ENCODE measurements at places on chromosomes 5 and 9. TPM values are rescaled to one million over a fixed set of nuclear protein-coding genes. Genes with fewer than 3 reads are reported as not detected.
A peak's percentile ranks its signal among the peaks of the same experiment; 100 is the strongest.

- no peak for DNase-seq
Measured at GRCh38 chr9:23587903-23588302, 238.1 kb downstream of the ELAVL2 start.

The PHAX gene
- 33.4 TPM for total RNA-seq

DNA sequence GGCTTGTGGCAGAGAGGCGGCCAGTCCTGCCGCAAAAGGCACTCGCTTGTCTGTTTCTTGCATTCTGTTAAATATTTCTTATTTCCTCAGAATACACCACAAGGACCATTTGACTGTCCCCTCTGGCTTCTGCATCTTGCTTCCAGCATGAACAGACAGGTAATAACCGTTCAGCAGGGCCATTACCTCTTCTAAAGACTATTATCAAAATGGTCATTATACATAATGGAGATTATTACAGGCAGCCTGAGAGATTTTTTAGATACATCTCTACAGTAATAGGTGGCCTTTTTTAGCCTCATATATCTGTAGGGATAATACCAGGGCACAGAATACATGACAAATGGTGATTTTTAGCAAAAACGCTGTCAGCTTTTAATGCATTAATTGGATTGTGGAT is 382.0 kb downstream of the PSAT1 start:
- DNase-seq = no peak

GRCh38 chr5:78204241-78204640 is 90.3 kb downstream of the AP3B1 start:
- no peak for DNase-seq

The C9 gene
- not detected for total RNA-seq

The CARD9 gene
- 0.41 TPM for total RNA-seq

DNA sequence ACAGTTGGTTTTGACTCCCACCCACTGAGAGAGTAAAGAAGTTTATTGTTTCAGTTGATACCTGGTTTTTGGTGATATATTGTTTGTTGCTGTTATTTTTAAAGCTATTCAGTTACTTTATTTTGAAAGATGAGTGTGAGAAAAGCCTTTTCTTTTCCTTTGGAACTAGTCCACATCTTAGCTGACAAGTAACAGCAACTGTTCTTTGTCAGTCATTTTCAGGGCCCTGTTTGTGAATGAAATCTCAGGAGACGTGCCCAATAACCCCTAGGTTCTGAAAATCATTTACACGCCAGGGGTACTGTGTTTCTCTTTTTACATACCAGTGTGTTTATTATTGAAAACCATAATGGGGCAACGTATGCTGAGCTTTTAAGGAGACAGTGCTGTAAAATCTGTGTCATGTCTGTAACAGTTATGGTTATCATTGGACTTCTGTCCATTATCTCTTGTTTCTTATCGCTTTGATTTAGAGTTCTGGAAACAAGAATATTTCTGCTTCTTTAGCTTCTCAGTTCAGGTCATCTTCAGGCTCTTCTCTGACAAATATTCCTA is 75.0 kb downstream of the LIX1 start:
- no peak for DNase-seq

The GALNT12 gene
- 1.7 TPM for total RNA-seq

GRCh38 chr5:16570121-16570815 is 46.5 kb downstream of the RETREG1 start:
- DNase-seq = no peak

DNA sequence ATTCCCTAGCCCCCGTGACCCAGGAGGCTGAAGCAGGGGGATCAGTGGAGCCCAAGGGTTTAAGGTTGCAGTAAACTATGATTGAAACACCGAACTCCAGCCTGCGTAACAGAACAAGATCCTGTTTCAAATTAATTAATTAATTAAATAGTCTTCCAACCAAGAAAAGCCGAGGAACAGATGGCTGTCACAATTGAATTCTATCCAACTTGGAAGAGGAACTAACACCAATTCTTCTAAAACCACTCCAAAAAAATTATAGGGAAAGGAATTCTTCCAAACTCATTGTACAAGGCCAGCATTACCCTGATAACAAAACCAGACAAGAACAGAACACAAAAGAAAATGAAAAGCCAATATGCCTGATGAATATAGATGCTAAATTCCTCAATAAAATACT is 43.4 kb upstream of the RGS7BP start:
- no peak for DNase-seq

DNA sequence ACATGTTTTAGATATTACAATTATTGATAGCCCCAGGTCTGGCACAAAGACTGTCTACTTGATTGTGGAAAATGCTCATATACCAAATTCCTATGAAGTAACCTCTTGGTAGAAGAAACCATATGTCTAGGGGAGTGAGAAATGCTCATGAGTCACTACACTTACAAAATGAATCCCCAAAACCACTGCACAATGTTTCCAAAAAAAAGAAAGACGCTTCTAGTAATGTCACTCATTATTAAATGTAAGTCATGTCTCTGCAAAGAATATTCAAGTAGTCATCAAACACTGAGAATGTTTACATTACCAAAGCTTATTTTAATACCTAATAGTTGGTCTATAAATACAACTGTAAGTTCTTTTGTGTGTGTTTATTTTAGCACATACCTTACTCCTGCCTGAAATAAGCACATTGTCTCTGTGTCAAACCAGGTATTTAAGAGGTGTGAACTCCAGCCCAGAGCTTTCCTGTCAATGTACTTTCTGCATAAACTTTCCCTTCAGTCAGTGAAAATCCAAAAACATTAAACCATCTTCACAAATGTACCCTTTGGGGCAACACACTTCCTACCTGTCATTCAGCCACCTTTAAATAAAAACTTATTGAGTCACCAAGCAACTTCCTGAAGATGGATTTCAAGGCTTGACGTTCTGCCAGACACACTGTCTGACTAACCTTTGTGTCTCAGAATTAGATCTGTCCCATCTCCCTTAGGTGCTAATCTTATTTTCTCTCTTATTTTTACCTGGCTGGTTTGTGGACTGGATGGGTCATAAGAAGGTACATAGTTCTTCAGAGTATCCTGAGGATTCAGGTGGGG is 194.0 kb downstream of the NFIB start:
- DNase-seq = no peak

- no peak for DNase-seq
Measured at GRCh38 chr9:69689991-69690538, 17.9 kb upstream of the APBA1 start.

DNA sequence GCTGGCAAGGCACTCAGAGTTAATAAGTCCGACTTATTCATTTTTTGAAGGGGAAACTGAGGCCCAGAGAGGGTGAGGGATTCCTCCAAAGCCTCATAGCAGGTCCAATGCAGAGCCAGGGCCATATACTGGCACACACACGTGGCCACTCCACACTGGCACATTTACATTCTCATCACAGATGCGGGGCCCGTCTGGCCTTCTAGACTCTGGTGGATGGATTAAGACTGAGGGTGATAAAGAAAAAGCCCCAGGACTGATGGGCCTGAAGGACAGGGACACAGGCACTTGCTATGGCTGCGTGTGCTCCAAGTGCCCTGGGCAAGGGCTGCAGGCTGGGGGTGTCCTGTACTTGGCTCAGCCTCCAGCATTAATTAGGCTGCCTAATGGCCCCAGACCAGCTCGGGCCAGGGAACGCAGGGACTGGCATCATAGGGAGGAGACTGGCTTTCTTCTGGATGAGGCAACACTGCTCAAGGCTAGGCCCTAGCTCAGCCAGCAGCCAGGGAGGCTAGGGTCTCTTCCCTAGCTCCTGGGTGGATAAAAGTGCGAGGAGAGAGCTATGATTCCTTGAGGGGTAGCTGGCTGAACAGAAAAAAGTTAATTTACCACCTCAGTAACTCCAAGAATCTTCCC is 28.5 kb upstream of the CSF1R start:
- no peak for DNase-seq

The SV2C gene
- total RNA-seq = 0.15 TPM

- no peak for DNase-seq
Measured at GRCh38 chr5:79955941-79956670, 35.0 kb downstream of the MTX3 start.

DNA sequence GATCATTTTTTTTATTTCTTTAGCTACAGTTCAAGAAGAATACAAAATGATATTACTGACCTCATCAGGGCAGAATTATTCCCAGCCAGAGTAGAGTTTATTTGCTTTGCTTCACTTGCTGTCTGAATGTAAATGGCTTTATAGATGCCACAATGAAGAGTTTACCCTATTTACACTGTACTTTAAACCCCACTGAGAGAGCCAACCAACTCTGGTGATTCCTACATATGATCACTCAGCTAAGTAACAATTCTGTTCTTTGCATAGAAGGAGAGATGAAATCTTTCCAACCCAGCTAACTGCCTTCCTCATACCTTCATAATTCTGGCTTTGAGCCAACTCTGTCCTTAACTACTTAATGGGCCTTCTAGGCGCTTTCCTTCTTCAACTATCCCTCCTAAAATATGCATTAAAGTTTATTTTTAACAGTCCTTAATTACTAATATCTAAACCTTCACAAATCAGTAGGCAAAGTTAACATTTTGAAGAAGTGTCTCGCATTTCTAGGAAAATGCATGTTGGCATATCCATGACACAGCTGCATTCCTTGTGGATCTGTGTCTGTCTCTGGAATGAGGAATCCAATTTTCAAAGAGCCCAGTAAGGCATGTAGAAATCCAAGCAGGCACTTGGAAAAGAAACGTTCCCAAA is 284.8 kb upstream of the GRAMD2B start:
- DNase-seq = no peak

- peak; percentile 61 for DNase-seq
Measured at GRCh38 chr9:14846871-14847311, 63.3 kb downstream of the FREM1 start.

The KIF3A gene
- 11.5 TPM for total RNA-seq

The MARCOL gene
- total RNA-seq = not detected

DNA sequence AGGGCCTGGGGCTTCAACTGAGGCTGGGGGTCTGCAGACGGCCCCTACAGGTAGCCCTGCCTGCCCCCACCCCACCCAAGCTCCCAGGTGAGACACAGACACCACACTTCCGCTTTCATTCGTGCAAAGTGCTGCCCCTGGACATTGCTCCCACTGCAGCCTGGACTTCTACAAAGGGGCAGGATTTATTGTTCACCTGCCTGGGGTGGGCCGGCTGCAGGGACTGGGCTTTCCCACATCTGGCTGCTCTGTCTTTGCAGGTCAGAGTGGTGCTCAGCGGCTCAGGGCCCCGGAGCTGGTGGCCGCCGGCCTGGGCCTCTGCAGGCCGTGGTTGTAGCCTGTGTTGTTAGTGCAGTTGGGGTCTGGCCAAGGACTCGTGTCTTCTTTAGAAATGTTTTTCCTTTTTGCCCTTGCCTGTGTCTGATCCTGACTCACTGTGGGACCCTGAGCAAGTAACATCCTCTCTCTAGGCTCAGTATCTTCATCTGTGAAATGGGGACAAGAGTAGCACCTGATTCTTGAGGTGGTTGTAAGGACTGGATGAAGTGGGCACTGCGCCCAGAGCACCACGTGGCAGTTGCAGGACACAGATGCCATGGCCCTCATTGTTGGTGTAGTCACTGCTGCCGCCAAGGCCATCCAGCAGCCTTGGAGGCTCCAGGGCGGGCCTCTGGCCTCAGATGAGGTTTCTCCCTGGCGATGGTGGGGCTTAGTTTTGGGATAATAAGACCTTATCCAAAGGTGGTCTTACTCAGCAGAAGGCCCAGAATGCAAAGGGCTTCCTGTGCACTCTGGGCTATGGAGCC is 143.9 kb downstream of the CACNA1B start:
- DNase-seq = no peak

The ALDH1A1 gene
- 7.0 TPM for total RNA-seq

GRCh38 chr5:102758576-102758975 is 3.5 kb downstream of the PAM start:
- no peak for DNase-seq

- DNase-seq = no peak
Measured at GRCh38 chr5:155140646-155141045, 127.1 kb downstream of the KIF4B start.

GRCh38 chr9:8660383-8660782 is 860.8 kb upstream of the DMAC1 start:
- DNase-seq = no peak

DNA sequence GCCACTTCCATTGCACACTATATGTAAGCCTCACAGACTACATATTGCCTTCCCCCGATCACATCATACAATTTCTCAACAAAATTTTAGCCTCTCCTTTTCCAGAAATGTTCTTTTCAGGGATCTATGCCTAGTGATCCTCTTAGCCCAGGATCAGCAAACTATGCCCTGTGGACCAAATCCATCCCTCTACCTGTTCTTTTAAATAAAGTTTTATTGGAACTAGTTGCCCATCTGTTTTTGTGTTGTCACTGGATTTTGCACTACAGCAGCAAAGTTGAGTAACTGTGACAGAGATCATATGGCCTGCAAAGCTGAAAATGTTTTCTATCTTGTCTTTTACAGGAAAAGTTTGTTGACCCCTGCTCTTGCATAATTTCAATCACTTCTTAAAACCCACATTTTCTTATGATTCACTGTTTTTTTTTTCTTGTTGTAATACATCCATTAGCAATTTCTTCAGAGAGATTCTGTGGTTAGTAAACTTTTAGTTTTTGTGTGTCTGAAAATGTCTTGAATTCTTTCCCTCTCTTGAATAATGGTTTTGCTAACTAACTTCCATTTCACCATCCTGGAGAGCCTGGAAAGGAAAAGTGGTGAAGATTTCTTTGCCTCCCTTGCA is 7.1 kb downstream of the TXNDC8 start:
- DNase-seq = no peak

The ZMYND19 gene
- total RNA-seq = 25.6 TPM

DNA sequence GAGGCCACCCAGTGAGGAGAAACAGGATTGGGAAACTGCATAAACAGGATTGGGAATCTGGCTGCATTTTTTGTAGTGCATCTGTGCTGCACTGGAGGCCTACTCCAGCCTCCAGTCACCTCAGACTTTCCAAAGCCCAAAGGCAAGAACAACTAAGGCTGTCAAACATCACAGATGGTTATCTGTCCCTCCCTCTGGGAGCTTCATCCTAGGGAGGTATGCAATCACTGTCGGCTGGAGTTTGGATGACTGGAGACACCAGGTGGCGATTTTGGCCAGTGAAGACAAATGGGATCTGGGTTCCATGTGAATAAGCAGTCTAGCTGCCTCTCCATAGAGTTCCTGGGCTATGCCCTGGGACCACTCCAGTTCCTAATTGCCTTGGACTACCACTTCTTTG is 9.3 kb upstream of the SPINK13 start:
- DNase-seq = no peak

DNA sequence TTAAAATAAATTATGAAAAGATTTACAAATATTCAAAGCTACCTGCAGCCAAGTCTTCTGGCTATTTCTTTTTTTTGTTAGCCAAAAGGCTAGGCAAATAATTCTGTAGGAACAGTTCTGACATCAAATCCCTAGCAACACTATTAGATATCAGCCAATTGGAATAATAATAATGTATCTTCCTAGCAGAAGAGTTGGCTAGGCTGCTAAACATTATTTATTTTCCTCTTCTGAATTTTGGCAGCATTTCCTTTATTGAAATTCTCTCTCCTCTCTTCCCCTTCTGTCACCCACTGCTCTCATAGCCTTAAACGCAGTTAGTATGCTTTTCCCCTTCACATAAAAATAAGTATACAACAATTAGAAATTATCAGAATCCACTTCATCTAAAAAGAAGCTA is 42.6 kb downstream of the ZDHHC21 start:
- DNase-seq = no peak

- DNase-seq = no peak
Measured at GRCh38 chr5:168656633-168657032, 77.5 kb upstream of the PANK3 start.
